ENCODE measurements at places on chromosomes 6 and 20. TPM values are rescaled to one million over a fixed set of nuclear protein-coding genes. Genes with fewer than 3 reads are reported as not detected.

Gene KCNG1
- total RNA-seq, result not detected

Gene TULP1
- not detected for total RNA-seq

Gene ASIP
- 11.7 TPM for total RNA-seq

Gene ULBP2
- 0.94 TPM for total RNA-seq

Gene CST2
- total RNA-seq, result not detected

Gene LY6G6C
- total RNA-seq, result not detected

Gene IPCEF1
- total RNA-seq, result 3.2 TPM

DNA sequence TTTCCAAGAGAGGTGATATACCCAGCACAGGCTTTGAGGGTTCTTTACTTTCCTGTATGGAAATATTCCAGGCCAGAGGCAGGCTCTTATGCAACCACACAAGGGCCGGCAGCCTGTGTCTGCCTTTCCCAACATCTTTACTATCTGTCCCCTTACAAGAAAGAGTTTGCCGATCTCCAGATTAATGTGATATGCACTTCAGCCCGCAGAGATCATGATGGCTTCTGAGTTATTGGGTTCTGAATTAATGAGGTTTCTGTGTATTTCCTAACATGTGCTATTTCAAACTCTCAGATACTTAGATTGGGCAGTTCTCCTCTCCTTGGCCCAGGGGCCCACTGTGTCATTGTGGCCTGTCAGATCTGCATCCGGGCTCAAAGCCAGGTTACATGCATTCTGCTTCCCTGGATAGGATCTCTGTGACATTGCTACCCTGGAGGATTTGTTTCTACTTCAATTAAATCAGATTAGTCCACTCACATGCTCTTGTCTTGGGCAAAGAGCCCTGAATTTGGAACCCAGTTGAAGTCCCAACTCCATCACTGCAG is 56.6 kb downstream of the TGM2 start:
- DNase-seq, result peak; percentile 53

GRCh38 chr6:12767016-12767415 is 50.4 kb downstream of the PHACTR1 start:
- DNase-seq, result no peak

DNA sequence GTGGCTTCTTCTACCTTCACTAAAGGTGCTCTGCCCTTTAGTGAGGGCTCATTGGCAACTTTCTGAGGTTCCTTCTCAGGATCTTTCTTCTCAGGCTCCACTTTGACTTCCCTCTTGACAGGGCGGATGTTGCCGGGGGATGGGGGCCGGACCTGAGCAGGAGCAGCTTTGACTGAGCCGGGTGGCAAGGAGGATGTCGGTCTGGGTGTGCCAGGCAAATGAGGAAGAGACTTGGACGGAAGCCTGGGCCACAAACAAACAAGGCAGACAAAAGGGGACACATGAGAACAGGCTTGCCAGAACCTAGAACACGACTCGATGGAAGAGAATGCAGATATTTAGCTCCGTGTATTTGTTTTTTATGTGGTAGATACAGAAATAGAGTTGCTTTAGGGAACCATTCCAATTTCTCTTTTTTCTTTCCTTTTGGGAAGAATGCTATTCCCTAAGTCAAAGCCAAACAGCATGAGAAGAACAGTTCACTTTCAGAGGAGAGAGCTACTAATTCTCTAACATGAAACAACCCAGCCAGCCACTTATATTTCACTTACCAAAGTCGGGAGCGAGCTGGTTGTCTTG is 76.2 kb upstream of the BCLAF1 start:
- peak; percentile 47 for DNase-seq

- no peak for DNase-seq
These were observed 208.7 kb upstream of the PRND start for GRCh38 chr20:4512891-4513550.

GRCh38 chr6:36266913-36267644 is 2.8 kb upstream of the PNPLA1 start:
- DNase-seq, result no peak

DNA sequence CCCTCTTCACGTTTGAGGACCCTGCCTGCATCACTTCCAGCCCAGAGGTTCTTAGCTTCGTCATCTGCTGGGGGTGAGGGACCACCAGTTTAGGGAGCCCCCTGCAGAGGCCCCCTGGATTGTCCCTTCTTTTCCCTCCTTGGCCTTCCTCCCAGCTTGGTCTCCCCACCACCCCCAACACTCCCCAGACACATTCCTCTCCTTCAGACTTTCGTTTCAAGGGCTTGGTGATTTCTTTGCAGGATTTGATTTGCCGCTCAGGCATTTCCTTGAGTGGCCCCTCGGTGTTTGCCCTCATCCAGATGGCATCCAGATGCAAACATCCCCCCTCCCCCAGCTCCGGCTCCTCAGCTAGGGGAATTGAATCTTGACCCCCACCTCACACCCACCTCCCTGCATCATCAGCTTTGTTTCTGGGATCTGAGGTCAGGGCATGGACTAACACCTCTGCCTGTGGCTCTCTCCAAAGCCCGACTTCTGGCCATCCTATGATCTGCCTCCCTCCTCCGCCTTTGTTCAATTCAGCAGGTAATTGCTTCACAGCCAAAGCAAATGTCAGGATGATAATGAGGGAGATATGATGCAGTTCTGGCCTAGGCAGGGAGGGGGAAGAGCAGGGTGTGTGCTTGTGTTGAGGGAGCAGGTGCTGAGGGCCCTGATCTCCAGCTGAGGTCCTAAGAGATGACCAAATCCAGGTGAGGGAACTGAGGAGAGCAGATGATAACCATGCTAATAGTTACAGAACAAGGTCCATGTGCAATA is 141.5 kb downstream of the VEGFA start:
- DNase-seq, result no peak

DNA sequence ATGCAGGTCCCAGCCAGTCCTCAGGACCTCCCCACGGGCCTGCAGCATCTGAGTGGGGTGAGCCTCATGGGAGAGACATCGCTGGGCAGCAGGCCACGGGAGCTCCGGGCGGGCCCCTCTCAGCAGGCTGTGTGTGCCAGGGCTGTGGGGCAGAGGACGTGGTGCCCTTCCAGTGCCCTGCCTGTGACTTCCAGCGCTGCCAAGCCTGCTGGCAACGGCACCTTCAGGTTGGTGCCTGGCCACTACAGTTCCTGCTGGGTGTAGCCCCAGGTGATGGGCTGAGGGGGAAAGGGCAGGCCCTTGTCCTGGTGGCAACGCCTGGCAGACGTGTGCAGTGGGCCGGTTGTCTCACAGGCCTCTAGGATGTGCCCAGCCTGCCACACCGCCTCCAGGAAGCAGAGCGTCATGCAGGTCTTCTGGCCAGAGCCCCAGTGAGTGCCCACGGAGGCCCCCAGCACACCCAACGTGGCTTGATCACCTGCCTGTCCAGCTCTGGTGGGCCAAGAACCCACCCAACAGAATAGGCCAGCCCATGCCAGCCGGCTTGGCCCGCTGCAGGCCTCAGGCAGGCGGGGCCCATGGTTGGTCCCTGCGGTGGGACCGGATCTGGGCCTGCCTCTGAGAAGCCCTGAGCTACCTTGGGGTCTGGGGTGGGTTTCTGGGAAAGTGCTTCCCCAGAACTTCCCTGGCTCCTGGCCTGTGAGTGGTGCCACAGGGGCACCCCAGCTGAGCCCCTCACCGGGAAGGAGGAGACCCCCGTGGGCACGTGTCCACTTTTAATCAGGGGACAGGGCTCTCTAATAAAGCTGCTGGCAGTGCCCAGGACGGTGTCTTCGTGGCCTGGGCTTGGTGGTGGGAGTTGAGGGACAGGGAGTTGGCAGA is 787 bp upstream of the TNFRSF6B start:
- peak; percentile 73 for DNase-seq

Measured in heart right ventricle (tissue), 16 donors.